A549 (cell line): ENCODE measurements at places on chromosomes 1 and 21. TPM values are rescaled to one million over a fixed set of nuclear protein-coding genes. Genes with fewer than 3 reads are reported as not detected.

- DNase-seq = no peak
Observed at GRCh38 chr1:28578696-28579218, 13.3 kb upstream of the RAB42 start.

DNA sequence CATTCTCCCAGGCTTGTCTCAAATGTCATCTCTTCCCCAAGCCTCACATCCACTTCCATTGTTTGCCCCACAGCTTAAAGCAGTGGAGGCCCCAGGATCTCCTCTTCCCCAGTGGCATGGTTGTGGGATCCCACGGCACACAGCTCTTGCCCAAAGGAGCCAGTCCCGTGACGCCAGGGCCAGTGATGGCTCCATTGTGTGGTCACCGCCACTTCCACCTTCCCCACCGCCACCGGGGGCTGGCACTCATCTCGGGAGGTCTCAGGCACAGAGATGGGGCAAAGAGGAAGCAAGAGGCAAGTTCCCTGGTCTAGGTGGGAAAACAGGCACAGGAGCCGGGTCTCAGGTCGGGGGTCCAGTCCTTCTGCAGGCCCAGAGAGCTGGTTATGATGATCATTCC is 22.9 kb upstream of the ALDH4A1 start:
- no peak for DNase-seq

DNA sequence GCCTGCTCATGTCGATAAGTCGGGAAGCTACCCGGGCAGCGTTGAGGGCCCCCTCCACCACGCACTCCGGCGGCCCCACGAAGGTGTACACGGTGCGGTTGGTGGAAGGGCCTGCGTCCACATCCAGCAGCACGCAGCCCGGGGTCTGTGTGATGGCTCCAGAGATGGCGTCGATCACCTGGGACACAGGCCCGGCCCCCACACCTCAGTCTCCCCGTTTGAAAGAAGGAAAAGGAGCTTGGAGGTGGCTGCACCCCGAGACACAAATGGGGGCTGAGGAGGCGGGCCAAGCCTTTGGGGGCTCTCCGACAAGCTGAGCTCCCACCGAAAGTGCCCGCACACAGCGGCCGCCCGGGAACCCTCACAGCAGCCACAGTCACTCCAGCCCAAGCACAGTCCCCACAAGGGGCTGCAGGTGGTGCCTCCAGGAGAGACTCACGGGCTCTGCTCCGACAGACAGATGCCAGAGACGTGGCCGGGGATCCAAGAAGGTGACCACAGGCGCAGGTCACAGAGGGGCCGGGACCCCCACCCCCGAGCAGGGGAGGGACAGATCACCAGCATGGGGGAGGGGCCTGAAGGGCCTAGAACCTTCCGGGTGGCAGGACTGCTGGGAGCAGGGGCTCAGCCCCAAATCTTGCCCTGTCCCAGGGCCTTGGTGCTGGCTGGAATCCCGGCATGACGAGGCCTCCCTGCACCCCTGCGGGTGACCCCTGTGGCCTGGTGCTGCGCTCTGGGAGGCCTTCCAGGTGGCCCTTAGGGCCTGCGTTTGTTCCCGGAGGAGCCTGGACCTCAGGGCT is 1.0 kb downstream of the FTCD start:
- DNase-seq = no peak

- peak; percentile 40 for DNase-seq
Observed at GRCh38 chr1:44707959-44708831, 22.8 kb downstream of the RNU5D-1 start.

GRCh38 chr1:220921498-220921897 is 42.3 kb downstream of the HLX start:
- no peak for DNase-seq

DNA sequence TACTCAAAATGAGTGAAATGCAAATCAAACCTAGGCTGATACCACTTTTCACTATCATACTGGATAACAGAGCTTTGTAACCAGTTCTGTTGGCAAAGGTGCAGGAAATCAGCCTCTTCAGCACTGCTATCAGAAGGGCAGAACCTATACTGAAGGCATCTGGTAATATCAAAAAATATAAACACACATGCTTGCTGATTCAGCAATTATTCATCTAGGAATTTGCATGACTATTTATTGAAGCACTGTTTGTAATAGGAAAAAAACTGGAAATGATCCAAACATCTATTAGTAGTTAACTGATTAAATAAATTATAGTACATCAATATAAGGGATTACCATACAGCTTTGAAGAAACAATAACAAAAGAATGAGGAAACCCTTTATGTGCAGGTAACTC is 21.4 kb downstream of the ARHGAP29 start:
- DNase-seq = no peak

DNA sequence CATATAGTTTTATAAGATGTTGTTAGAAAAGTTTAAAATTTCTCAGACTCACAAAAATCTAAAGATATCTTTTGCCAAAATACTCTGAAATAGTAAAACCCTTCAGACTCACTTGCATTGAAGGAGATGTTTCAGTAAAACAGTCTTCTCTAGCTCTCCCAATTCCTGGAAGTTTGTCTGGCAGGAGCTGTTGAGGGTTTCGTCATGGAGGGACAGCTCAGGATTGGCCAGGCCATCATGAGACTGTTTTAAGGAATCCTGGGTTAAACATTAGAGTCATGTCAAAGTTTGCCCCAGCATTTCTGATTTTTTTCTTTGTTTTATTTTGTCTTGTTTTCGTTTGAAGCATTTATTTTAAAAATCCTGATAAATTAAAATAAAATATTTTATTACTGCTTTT is 293.8 kb upstream of the PBX1 start:
- no peak for DNase-seq

DNA sequence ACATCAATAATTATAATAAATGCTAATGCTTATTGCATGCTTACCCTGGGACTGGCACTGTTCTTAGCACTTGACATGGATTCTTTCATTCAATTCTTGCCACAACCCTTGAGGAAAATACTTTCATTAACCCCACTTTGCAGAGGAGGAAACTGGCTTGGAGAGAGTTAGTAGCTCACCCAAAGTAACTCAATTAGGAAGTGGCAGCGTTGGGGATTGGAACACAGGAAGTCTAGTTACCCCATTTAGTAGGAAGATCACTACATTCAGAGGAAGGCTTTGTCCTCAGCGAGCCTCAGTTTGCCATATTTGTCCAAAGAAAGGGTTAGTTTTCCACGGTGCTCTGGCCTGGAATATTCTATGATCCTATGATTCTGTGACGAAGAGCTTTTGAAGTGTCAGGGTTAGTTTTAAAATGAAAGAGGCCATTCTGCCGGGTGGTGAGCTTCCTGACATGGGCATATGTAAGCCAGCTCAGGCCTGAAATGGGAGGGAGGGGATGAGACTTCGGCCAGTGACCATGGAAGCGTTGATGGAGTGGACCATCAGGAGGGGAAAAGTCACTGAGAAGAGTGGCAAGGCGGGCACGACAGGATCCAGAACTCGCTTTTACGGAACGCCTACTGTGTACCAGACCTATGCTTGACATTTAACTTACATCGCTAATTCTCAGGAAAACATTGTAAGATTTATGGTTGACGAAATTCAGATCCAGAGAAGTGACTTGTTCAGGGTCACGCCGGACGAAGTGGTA is 28.2 kb upstream of the EPB41 start:
- no peak for DNase-seq

GRCh38 chr1:156707417-156708217 is 2.2 kb upstream of the CRABP2 start:
- DNase-seq = no peak

DNA sequence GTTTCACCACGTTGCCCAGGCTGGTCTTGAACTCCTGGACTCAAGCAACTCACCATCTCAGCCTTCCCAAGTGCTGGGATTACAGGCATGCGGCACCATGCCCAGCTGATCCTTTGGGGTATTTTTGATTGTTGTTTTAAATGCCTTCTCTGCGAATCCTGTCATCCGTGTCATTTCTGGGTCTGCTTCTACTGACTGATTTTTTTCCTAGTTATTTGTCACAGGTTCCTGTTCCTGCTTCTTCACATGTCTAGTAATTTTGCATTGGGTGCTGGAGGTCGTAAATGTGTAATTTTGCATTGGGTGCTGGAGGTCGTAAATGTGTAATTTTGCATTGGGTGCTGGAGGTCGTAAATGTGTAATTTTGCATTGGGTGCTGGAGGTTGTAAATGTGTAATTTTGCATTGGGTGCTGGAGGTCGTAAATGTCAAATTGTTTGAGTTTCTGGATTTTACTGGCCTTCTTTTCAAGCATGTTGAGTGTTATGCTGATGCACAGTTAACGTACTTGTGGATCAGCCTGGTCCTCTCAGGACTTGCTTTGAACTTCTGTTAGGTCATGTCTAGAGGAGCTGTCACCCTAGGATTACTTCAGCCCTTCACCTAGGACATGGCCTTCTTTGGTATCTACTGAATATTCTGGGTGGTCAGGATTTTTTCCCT is 4.1 kb upstream of the ARHGEF16 start:
- DNase-seq = no peak

GRCh38 chr1:189654906-189655305 is 822.8 kb downstream of the BRINP3 start:
- DNase-seq = no peak

DNA sequence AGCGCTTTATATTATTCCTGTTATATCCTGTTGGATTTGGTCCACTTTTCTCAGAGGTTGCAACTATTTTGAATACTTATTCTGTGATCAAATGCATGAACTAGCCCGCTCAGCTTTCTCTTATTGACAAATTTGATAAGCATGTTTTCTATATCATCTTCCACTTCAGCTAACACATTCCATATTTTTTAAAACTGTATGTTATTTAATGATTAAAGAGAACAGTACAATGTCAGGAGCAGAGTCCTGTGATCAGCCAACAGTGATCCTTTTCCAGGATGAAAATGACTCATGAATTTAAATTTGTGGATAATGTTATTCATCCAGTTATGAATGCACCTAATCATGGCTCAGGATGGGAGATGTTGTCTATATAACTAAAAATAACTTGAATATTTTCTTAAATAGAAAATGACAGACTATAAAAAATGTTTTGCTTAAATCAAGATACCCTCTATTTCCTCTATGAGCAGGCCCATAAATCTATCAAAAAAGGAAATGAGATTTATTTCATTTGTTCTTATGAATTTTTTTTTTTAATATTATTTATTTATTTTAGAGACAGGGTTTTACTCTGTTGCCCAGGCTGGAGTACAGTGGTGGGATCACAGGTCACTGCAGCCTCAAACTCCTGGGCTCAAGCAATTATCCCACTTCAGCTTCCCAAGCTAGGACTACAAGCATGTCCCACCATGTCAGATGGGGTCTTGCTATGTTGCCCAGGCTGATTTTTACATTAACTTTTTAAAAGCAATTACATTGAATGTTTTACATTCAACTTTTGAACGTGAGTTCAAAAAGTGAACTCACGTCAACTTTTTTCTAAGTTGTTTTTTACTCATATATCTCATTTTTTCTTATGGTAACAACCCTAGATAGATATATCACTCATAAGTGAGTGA is 12.5 kb downstream of the BPNT1 start:
- no peak for DNase-seq

GRCh38 chr1:153985941-153986761 is at the start of gene RAB13:
Gene RAB13, minus strand, starts transcription at chr1:153986339. Its CDS starts 103 bp downstream, at chr1:153986236.
- DNase-seq = peak; percentile 94

GRCh38 chr1:211781260-211781659 is 49.3 kb downstream of the LPGAT1 start:
- DNase-seq = no peak

DNA sequence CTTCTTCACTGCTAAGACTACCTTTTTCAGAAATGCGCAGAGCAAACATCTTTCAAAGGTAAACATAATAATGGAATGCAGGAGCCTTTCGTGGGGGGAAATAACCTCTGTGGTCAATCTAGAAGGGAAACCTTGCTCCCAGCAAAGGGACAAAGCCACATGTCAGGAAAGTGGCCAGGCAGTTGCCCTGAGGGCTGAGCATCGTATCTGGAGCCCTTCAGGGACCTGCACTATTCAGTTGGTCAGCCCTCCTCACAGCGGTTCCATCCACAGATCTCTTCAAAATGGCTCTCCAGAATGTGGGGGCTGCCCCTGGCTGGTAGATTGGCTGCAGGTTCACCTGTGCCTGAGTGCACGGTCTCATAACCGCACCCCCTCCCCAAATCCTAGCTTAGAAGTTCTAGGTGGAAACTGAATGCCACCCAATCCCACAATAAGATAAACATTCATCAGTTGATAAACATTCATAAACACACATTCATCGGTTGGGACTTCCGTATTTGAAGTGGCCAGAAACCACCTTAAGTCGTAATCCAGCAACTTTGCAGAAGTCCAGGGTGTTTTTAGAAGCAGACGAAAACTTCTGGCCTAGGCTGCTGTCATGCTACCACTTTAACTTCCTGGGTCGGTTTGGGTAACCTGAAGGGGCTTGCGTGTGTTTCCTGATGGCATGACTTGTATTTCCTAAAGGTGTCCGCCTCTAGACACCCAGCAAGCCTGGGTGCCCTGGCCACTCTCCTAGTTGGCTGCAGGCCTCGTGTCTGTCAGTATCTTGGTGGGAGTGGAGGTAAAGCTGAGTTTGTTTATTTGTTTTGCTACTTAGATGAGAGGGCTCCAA is 50.5 kb downstream of the RASSF5 start:
- no peak for DNase-seq

Gene CLDN17
- not detected in 3 replicates for polyA plus RNA-seq

Gene TEX38
- polyA plus RNA-seq = not detected in 3 replicates

Gene SNAP47
- 26.7 to 29.6 TPM (median 29.6 TPM) in 3 replicates for polyA plus RNA-seq

Gene BARHL2
- not detected in 3 replicates for polyA plus RNA-seq

Gene PTPN7
- not detected in 3 replicates for polyA plus RNA-seq

Gene SAMD13
- 0.28 to 0.59 TPM (median 0.53 TPM) in 3 replicates for polyA plus RNA-seq

Gene GUCA2A
- polyA plus RNA-seq = not detected in 3 replicates
